Spinal cord (tissue), 10 donors: ENCODE measurements at places on chromosomes 4 and X.
A peak's percentile ranks its signal among the peaks of the same experiment; 100 is the strongest.

- DNase-seq: no peak
Observed at GRCh38 chrX:140524556-140524955, 19.7 kb upstream of the SOX3 start.

DNA sequence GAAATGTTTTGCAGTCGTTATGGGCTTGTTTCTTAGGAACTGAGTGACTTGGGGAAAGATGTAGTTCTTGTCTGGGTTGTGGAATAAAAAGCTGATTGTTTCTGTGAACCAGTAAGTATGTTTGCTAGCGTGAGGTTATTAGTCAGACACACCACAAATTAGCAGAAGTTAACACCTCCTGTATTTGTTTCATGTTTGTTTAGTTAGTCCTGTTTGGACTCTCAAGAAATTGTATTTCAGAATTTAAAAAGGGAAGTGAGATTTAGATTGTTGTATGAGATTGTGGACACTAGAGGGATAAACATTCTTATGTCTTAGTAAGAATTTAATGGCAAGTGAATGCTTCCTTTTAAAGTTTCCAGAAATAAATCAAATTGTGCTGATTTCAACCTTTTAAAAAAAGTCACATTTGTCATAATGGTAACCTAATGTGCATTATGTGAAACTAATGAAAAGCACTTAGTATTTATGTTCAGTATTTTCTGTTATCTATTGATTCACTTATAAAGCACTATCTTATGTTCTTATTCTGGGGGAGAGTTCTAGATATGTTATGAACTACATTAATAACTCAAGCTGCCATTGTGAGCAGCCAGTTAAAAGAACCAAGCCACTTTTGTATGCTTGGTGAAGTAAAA, 25.6 kb downstream of the ATP10D start:
- no peak for DNase-seq

DNA sequence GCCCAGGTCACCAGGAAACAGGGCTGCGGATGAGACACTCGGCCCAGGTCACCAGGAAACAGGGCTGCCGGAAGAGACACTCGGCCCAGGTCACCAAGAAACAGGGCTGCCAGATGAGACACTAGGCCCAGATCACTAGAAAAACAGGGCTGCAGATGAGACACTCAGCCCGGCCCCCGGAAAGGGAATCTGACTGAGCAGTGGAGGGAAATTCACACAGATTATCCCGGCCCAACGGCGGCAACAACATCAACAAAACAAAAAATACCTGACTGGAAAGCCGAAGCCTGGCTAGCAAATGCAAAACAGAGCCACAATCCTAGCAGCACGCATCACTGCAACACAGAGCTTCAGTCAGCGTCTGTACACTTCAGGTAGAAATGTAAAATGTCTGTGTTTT, 20.7 kb downstream of the AFAP1 start:
- no peak for DNase-seq

GRCh38 chrX:78769101-78769755, 21.7 kb downstream of the LPAR4 start:
- peak; percentile 49 for DNase-seq

- no peak for DNase-seq
Observed at GRCh38 chr4:113471146-113471860, 290.2 kb downstream of the CAMK2D start.

- no peak for DNase-seq
Observed at GRCh38 chrX:10506781-10507180, 113.6 kb downstream of the MID1 start.

DNA sequence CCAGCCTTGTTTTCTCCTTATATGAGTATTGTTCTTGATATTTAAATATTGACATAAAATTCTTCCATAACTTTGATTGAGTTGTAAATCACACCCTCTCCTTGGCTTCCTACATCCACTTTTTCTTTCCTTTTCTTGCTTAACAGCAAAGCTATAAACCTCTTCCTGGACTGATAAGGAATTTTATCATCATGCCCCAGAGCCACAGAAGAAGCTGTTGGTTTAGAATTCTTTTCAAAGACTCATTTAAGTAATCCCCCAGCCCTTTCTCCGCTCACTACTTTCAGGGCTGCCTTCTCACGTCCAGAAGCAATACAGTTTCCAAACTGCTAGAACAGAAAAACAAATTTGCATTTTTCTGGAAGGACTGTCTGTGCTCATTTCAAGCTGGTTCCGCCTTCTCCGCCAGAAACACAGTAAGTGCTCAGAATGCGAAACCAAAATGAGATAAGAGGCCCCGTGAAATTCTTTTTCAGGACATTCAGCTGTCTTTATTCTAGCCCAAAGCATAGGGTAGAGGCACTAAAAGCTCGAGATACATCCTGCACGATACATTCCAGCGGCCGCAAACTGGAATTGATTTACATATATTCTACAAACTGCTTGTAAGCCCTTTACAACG, 849 bp downstream of the MID1 start:
- DNase-seq: no peak

DNA sequence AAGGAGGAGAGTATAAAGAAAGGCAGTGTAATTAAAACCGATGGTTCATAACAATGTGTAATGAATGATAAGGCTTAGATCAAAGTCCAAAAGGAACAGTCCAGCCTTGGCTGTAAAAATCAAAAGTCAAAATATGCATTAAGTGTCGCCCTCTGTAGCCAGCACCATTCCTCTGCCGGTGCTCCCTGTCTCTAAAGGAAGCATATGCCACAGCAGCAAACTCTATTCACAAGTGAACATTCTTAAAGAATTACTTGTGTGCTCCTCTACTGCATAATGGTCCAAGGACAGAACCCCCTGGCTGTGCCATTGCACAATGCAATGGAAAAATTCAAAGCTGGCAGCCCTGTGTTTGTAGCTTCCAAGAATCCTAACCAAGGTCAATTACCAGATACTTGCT, 16.3 kb upstream of the MBNL3 start:
- no peak for DNase-seq

- no peak for DNase-seq
Observed at GRCh38 chr4:5933116-5933515, 40.2 kb upstream of the CRMP1 start.

GRCh38 chr4:177127658-177128057, 182.0 kb upstream of the NEIL3 start:
- DNase-seq: no peak

DNA sequence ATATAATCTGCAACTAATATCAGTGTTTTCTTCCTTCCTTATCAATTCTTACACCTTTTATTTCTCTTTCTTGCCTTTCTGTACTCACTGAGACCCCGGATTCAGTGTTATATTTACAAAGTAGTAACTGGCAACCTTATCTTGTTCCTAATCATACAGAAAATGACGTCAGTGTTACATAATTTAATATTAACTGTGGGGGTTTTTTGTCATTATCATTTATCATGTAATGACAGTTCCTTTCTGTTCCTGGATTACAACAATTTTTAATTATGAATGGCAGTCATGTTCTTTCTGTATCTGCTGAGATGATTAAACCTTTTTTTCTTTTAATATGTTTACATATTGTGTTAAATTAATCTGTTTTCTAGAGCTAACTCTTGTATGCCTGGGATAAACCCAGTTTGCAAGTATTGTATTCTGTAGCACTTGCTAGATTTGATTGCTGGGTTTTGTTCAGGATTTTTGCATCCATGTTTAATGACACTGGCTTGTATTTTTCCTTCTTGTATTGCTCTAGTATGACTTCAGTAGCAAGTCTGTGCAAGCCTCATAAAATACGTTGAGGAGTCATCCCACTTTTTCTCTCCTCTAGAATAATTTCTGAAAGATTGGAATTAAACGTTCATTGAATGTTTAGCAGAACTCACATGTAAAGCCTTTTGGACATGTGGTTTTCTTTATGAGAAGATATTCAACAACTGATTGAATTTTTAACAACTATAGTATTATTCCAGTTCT, 10.4 kb upstream of the HSPA4L start:
- no peak for DNase-seq

DNA sequence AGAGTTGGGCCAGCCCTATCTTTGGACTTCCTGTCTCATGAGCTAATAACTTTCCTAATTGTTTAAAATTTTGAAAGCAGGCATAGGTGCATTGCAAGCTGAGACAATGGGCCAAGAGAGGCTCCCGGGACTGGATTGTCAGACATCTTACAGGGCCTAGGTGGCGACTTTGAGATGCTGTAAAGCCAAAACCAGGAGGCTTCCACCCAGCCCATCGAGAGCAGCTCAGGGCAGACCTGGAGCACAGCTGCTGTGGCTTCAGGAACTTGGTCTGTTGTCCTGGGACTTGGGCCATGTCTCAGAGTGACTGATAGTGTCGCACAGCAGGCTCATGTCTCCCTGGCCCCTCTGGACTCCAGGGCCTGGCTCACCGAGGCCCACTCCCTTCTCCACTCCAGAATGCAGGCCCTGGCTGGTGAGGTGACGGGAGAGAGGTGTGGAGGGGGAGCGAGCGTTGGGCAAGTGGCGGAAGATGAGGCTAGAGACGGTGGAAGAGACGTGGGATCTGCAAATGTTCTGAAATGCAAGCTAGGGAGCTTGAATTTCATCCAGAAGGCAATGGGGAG, 24.1 kb upstream of the MTM1 start:
- no peak for DNase-seq

GRCh38 chr4:145665773-145666172, 14.2 kb upstream of the C4orf51 start:
- DNase-seq: no peak

DNA sequence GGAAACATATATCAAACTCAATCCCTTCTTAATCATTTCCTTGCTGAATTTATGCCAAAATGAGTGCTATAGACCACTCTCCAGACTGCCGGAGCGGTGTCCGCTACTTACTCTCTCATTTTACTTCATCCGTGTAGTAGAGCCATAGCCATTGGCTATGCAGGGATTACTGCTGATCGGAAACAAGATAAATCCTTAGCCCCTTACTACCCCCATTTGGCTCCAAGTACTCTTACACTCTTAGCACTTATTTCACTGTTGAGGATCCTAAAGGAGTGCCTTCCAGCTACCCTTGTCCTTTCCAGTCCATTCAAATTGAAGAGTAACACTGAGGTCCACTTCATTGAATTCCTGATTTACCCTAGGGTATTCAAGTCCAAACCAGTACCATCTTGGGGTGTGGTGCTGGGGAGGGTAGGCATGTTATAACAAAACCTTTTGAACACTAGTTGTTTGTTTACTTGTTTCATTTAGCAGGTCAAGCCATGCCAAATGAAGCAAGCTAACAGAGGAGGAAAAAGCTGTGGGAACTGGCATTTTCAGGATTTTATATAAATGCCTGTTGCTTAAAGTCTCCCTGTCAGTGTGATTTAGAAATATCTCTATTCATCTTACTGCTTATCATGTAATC, 715.1 kb downstream of the FSTL5 start:
- DNase-seq: no peak

GRCh38 chrX:20952180-20952579, 422.0 kb upstream of the CNKSR2 start:
- no peak for DNase-seq

DNA sequence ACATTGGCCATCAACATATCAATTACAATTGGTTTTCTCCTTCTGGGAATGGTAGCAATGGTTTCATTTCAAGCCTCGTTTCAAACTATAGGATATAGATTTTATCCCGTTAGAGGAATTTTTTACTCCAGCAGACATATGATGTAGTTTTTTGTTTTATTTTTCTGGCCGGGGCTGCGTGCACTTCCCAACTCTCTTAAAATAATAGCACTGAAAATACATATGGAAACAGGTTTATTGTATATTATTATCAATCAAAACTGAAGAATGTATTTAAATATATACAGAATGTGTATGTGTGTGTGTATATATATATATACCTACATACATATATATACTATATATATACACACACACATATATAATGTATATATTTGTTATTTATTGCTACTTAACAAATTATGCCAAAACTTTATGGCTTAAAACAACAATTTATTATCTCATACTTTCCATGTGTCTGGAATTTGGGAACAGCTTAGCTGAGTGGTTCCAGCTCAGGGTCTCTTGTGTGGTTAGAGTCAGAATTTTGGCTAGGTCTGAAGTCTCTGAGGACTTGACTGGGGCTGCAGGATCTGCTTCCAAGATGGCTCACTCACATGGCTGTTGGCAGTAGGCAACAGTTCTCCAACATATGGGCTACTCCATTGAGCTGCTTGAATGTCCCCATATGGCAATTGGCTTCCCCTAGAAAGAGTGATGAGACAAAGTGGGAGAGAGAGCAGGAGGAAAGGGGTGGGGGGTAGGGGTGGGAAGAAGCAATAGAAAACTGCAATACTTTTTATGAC, 314.1 kb downstream of the PPP1R2C start:
- no peak for DNase-seq

DNA sequence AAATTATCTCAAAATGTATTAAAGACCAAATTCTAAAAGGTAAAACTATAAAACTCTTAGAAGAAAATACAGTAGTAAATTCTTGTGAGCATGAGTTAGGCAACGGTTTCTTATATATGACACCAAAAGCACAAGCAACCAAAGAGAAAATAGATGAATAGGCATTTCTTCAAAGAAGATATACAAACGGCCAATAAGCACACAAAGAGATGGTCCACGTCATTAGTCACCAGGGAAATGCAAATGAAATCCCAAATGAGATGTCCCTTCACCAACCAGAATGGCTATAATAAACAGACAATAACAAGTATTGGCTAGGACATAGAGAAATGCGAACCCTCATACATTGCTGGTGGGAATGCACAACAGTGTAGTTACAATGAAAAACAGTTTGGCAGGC, 44.6 kb downstream of the RAB33A start:
- no peak for DNase-seq

DNA sequence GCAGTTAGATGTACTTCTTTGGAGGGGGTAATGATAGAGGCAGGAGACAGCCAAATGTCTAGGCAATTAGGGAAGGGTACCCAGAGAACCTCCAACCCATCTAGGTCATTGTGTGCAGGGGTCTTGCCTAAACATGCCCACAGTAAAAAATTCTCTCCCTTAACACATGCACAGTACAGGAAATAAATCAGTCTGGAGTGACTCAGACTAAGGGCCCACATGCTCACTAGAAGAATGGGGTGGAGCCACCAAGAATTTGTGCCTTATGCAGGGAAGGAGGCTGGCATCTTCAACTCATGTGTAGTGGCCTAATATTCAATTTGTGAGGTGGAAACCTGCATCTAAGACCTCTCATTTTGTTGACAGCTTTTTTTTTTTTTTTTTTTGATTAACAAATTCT, 945.3 kb upstream of the GRIA3 start:
- no peak for DNase-seq

DNA sequence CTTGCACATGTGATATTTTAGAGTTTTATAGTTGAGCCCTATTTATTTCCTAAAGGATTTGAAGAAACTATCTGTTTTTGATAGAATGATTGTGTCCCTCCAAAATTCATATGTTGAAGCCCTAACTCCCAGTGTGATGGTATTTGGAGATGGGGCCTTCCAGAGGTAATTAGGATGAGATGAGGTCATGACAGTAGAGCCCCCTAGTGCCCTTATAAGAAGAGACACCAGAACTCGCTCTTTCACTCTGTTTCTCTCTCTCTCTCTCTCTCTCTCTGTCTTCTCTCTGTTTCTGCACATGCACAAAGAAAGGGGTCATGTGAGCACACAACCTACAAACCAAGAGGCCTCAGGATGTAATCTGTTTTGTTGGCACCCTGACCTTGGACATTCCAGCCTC, 921.9 kb upstream of the DIAPH2 start:
- DNase-seq: no peak
